ENCODE measurements at places on chromosomes 4 and X.

DNA sequence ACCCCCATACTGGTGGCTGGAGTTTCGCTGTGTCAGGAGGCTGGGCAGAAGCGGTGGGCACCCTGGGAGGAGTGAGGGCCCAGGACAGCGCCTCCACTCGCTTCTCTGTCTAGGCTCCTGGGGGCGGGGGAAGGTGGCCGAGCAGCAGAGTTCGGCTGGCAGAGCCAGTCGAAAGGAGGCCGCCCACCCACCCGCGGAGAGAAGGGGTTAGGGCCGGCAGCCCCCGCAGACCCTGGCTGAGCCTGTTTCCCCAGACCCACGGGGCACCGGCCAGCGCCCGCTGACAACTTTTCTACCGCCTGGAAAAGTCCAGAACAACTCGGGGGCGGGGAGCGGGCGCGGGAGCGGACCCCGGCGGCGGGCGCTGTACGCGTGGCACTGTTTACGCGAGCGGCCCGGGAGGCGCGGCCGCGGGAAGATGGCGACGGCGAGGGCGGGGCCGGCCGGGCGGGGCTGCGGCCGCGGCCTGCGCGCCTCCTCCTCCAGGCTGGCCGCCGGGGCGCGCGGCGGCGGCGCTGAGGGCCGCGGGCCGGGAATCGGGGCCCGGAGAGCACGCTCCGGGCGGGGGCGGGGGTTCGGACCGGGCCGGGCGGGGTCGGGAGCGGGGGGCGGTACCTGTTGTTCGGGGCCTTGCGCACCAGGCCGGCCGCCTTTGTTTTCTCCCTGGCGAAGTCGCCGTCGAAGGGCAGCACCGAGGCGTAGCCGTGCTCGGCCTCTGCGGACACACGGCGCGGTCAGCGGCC is 628 bp downstream of the MXD4 start:
- DNase-seq, result peak; percentile 51

DNA sequence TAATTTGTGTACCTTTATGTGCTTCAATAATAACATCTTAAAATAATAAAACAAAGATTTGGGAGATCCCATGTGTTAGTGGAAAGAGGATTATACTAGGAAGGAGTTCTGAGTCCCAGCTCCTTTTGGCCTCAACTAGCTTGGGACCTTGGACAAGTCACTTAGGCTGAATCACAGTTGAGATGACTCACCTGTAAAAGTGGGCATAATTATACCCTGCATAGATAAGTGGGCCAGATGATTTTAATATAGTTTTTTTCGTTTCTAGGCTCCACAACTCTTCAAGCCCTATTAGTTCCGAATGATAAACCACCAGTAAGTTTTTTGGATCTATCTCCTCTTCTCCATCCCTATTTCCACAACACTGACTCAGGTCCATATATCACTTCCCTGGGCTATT is 131.8 kb downstream of the ENOX2 start:
- no peak for DNase-seq

- no peak for DNase-seq
These were observed 304.6 kb downstream of the ARAP2 start for GRCh38 chr4:35939751-35940150.

DNA sequence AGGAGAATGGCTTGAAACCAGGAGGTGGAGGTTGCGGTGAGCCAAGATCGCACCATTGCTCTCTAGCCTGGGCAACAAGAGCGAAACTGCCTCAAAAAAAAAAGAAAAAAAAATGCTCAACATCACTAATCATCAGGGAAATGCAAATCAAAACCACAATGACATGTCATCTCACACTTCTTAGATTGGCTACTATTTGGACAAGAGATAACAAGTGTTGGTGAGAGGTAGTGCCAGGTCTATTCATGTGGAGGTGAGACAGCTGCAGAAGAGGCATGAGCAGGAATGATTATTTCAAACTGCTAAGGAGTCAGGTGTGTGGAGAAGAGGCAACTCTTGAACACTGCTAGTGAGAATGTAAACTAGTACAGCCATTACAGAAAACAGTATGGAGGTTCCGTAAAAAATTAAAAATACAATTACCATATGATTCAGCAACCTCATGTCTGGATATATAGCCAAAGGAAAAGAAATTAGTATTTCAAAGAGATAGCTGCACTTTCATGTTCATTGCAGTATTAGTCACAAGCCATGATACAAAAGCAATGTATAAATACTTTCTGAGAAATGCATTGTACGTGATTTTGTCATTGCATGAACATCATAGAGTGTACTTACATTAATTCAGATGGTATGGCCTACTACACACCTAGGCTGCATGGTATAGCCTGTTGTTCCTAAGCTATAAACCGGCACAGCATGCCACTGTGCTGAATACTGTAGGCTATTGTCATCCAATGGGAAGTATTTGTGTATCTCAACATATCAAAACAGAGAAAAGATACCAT is 75.3 kb downstream of the TMEM144 start:
- no peak for DNase-seq

GRCh38 chr4:156633847-156634246 is 337.8 kb downstream of the PDGFC start:
- DNase-seq, result no peak

- DNase-seq, result peak; percentile 77
These were observed 197.3 kb downstream of the OR13H1 start for GRCh38 chrX:131741103-131741581.

DNA sequence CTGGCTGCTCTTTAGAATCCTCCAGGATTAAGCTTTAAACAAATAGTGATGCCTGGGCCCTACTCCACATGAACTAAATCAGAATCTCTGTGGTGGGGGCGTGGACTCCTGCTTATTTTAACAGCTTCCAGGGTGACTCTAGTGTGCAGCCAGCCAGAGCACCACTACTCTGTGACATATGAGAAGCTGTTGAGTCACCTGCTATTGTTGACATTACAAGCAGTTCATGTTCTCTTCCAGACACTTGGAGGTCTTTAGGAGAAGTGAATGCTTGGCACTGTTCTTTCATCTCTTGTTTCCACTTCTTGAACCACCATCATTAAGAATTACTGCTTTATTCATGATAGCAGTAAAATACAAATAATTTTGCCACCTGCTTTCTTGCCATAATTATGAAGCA is 426 bp upstream of the C4orf51 start:
- DNase-seq, result no peak

DNA sequence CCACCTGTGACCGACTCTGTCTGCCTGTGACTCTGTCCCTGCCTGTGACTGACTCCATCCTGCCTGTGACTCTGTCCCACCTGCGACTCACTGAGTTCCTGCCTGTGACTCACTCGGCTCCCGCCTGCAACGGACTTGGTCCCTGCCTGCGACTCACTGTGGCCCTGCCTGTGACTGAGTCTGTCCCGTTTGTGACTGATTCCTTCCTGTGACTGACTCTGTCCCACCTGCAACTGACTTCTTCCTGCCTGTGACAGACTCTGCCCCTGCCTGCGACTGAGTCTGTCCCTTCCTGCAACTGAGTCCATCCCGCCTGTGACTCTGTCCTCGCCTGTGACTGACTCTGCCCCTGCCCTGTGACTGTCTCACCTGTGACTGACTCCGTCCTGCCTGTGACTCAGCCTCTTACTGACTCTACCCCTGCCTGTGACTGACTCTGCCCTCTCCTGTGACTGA is 9.6 kb upstream of the UVSSA start:
- DNase-seq, result peak; percentile 67

- no peak for DNase-seq
These were observed 63.9 kb upstream of the PSAPL1 start for GRCh38 chr4:7498446-7499200.

- no peak for DNase-seq
These were observed 184.7 kb upstream of the FRMPD4 start for GRCh38 chrX:11953615-11954014.

DNA sequence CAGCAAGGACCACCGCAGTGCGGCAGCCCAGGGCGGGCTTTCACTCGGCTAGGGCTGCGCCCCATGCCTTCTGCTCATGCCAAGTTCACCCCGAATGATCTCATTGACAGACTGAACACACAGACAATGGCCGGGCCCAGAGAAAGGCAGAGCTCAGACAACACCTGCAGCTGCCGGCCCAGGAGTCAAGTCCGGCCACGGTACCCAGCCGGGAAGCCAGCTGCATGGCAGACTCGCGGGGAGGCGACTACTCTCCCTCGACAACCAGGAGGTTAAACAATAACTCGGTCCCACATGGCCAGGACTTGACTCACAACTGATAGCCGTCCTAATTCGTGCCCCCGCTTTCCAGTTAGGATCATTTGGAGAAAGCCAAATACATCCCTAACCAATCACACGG is 50.4 kb downstream of the ABLIM2 start:
- DNase-seq, result no peak

- no peak for DNase-seq
These were observed 868 bp upstream of the GNL3L start for GRCh38 chrX:54529151-54529550.

DNA sequence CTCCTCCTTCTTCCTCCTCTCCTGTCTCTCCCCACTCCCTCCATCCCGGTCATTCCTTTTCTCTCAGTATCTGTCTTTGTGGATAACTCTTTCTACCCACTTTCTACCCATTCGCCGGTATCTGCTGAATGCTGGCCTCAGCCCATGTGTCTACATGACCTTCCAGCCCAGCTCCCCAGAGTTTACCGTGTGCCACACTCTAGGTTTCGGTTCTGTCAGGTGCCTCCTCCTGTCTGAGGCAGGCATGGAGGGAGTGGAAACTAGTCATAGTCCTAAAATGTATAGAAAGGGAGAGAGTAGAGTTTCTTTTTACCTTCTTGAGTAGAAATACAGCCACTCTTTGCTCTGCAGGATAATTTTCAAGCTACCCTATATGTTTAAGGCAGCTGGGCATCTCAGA is 33.5 kb upstream of the SCRG1 start:
- DNase-seq, result no peak

GRCh38 chr4:129063640-129064039 is 29.7 kb downstream of the SCLT1 start:
- DNase-seq, result no peak

GRCh38 chr4:146029147-146029546 is 90.5 kb upstream of the ZNF827 start:
- no peak for DNase-seq
